ENCODE measurements at places on chromosomes 16 and 17. TPM values are rescaled to one million over a fixed set of nuclear protein-coding genes. Genes with fewer than 3 reads are reported as not detected.

DNA sequence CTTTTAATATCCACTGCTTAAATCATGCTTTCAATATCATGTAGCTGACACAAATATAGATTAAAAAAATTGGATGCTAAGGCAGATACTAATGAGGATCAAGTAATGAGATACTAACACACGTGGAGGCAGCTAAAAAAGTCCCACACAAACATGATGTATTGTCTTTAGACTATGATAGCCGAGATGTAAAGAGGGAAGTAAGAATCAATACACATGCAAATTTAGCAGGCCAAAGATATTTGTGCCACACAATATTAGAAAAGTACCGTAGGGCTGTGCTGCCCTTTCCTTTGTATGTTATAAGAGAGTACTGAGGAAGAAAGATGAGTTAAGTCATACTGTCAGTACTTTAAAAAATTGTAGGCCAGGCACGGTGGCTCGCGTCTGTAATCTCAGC is 51.4 kb upstream of the STAC2 start:
- H3K27ac ChIP-seq = no peak overlapping the region
- no peaks in the 10 kb centered on the region for H3K36me3 ChIP-seq
- H3K4me3 ChIP-seq = no peak overlapping the region
- H3K4me1 ChIP-seq = no peaks in the 10 kb centered on the region

- H3K4me1 ChIP-seq = peaks cover 16% of the 10 kb centered on the region
- H3K27ac ChIP-seq = peak overlapping the region; percentile 18
- peaks cover 47% of the 10 kb centered on the region for H3K36me3 ChIP-seq
- no peak overlapping the region for H3K4me3 ChIP-seq
- DNase-seq = no peak
- no peaks in the 10 kb centered on the region for H3K27me3 ChIP-seq
Measured at GRCh38 chr16:17177242-17177958, 293.4 kb downstream of the XYLT1 start.

DNA sequence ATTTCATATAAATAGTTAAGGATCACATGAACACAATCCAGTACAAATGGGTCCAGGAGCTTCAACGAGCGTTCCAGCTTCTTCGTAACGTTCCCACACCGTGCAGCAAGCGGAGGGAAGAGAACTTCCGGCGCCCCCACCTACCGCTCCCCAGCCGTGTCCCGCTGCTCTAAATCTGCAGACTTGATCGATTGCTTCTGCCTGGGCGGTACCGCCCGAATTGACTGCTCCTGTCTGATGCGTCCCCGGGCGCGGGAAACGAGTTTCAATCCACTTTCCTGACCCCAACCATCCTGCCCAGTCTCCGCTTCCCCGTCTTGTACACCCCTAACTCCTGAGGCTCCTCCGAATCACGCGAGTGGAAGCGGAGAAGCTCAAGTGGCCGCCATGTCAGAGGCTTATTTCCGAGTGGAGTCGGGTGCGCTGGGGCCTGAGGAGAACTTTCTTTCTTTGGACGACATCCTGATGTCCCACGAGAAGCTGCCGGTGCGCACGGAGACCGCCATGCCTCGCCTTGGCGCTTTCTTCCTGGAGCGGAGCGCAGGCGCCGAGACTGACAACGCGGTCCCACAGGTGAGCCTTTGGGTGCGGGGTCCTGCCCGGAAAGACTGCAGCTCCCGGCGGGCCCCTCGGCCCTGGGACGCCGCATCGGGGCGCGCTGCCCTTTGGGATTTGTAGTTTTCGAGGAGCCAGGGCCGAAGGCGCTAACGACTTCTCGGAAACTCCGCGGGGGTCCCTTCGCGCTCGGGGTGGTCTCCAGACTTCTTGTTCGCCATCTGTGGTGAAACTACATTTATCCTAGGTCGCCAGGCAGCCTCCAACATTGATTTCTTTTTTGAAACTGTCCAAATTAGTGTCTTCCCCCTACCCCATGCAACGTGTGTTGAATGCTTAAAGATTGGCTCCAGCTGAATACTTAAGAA is at the start of gene GINS3:
TSS of gene GINS3 (plus strand) at position 257 of the 923 bp plus-strand sequence. CDS start at position 388, 131 bp downstream.
- peaks cover 10% of the 10 kb centered on the region for H3K27me3 ChIP-seq
- H3K36me3 ChIP-seq = peaks cover 9% of the 10 kb centered on the region
- peaks cover 12% of the 10 kb centered on the region for H3K4me1 ChIP-seq
- H3K4me3 ChIP-seq = peak within 1 kb of the TSS; percentile 95

DNA sequence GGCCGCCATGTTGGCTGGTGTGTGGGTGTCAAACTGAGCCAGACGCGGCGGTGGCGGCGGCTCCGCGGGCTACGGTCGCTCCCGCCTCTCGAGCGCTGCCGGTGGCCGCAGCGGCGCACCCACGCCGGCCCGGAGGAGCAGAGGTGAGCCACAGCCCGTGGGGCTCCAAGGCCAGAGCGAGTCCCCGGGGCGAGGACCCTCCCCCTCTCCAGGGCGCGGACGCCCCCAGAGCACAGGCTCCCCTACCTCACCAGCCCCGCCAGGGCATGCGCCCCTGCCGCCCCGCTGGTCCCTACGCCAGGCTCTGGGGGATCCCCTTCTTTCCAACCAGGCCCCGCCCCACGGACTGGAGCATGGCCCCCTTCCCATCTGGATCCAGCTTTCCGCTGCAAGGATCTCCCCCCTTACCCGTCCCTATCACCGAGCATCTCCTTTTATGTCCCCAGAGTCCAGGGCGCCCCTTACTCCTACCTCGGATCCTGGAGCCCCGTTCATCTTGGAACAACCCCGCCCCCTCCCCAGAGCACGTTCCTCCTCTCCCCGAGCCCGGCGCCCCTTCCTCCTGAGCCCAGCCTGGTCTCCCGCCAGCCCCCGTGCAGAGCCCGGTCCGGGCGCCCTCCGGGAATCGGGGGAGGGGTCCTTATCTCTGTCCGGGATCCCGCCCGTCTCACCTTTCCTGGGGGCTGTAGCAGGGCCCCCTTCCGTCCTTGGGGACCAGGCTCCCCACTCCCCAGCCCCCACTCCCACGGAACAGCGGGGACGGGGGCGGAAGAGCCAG is 412 bp downstream of the EPN2 start:
- peak overlapping the region; percentile 84 for H3K4me3 ChIP-seq
- peaks cover 4% of the 10 kb centered on the region for H3K4me1 ChIP-seq
- DNase-seq = peak; percentile 35
- H3K27me3 ChIP-seq = peaks cover 31% of the 10 kb centered on the region

Gene LITAFD
- total RNA-seq = not detected
